ENCODE measurements at places on chromosomes 6 and 20. TPM values are rescaled to one million over a fixed set of nuclear protein-coding genes. Genes with fewer than 3 reads are reported as not detected.

GRCh38 chr6:139919107-139920026, 544.9 kb upstream of the CITED2 start:
- H3K36me3 ChIP-seq: no peaks in the 10 kb centered on the region
- no peak overlapping the region for H3K27ac ChIP-seq
- H3K27me3 ChIP-seq: no peaks in the 10 kb centered on the region
- no peak for DNase-seq
- no peak overlapping the region for H3K4me3 ChIP-seq
- H3K4me1 ChIP-seq: no peaks in the 10 kb centered on the region

DNA sequence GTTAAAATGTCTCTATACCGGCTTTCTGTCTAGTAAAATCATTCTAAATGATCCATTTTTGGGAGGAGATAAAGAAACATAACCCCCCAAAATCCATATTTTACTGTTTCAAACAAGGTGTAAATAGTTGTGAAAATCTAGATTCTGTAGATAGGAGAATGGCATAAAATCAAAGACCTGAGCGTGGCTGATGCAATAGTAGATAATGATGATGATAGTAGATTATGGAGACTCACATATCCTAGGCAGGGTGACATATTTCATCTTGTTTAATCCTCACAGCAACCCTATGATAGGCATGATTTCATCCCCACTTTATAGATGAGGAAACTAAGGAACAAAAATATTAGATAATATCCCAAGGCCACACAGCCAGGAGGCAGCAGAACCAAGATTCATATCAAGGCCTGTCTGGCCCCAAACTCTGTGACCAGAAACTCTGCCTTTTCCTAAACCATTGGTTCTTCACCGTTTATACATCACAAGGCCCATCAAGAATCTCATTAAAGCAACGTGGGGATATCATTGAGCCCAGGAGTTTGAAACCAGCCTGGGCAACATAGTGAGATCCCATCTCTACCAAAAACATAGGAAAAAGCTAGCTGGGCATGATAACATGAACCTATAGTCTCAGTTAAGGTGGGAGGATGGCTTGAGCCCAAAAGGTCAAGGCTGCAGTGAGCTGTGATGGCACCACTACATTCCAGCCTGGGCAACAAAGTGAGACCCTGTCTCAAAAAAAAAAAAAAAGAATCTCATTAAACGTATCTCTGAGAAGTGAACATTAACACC, 55.6 kb downstream of the BPIFB1 start:
- no peak overlapping the region for H3K27ac ChIP-seq
- H3K36me3 ChIP-seq: no peaks in the 10 kb centered on the region
- H3K4me1 ChIP-seq: no peaks in the 10 kb centered on the region
- H3K4me3 ChIP-seq: no peak overlapping the region

- peaks cover 19% of the 10 kb centered on the region for H3K4me1 ChIP-seq
- no peaks in the 10 kb centered on the region for H3K27me3 ChIP-seq
- no peak overlapping the region for H3K4me3 ChIP-seq
- DNase-seq: peak; percentile 65
- peak overlapping the region; percentile 42 for H3K27ac ChIP-seq
Observed at GRCh38 chr20:62391165-62392076, 4.5 kb downstream of the RPS21 start.

- no peak overlapping the region for H3K27ac ChIP-seq
- no peak overlapping the region for H3K4me3 ChIP-seq
- no peaks in the 10 kb centered on the region for H3K27me3 ChIP-seq
- H3K36me3 ChIP-seq: no peaks in the 10 kb centered on the region
- DNase-seq: no peak
Observed at GRCh38 chr6:110331816-110332215, 26.3 kb downstream of the METTL24 start.

GRCh38 chr6:14620522-14620921, 502.9 kb downstream of the CD83 start:
- no peaks in the 10 kb centered on the region for H3K36me3 ChIP-seq
- H3K27me3 ChIP-seq: no peaks in the 10 kb centered on the region
- H3K4me1 ChIP-seq: peaks cover 6% of the 10 kb centered on the region
- DNase-seq: no peak
- H3K27ac ChIP-seq: no peak overlapping the region
- no peak overlapping the region for H3K4me3 ChIP-seq

- H3K4me1 ChIP-seq: peaks cover 6% of the 10 kb centered on the region
- no peaks in the 10 kb centered on the region for H3K36me3 ChIP-seq
- DNase-seq: no peak
- H3K27me3 ChIP-seq: no peaks in the 10 kb centered on the region
- no peak overlapping the region for H3K4me3 ChIP-seq
Observed at GRCh38 chr20:63552481-63553249, 1.3 kb upstream of the FNDC11 start.

DNA sequence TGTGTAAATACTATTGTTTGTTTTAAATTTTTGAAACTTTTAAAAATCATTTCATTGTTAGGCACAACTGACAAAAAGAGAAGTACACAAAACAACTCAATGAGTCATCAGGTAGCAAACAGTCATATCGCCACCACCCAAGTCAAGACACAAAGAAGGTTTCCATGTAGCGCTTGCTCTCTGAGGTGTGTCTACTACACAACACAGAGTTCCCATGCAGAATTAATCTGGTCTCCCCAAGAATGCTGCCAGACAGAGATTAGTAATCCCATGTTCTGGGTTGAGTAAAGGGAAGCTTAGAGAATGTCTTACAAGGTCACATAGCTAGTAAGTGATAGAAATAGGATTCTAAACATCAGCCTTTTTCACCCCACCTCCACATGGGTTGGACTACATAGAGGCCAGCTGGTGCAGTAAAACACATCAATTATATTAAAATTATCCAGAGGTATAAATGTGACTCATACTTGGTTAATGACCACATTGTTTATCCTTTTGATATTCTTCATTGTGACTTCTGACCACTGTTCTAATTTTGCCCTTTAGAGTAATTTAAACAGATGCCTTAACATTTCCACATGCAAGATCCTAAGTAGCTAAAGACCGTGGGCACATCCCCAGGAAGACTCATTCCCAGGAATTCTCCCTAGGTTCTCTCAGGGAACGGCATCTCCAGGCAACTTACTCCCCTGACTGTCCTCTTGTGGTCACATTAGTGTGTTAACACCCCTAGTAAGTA, 413.5 kb downstream of the PRKN start:
- H3K27me3 ChIP-seq: no peaks in the 10 kb centered on the region
- no peak overlapping the region for H3K4me3 ChIP-seq
- no peak for DNase-seq
- no peaks in the 10 kb centered on the region for H3K4me1 ChIP-seq

GRCh38 chr20:41540459-41540858, 77.7 kb downstream of the CHD6 start:
- no peaks in the 10 kb centered on the region for H3K36me3 ChIP-seq
- H3K27ac ChIP-seq: no peak overlapping the region
- H3K4me3 ChIP-seq: no peak overlapping the region
- H3K27me3 ChIP-seq: no peaks in the 10 kb centered on the region
- H3K4me1 ChIP-seq: no peaks in the 10 kb centered on the region
- no peak for DNase-seq

GRCh38 chr20:366719-367485, 13.7 kb upstream of the TRIB3 start:
- DNase-seq: no peak
- H3K36me3 ChIP-seq: no peaks in the 10 kb centered on the region
- H3K4me1 ChIP-seq: peaks cover 3% of the 10 kb centered on the region
- no peaks in the 10 kb centered on the region for H3K27me3 ChIP-seq
- no peak overlapping the region for H3K27ac ChIP-seq

DNA sequence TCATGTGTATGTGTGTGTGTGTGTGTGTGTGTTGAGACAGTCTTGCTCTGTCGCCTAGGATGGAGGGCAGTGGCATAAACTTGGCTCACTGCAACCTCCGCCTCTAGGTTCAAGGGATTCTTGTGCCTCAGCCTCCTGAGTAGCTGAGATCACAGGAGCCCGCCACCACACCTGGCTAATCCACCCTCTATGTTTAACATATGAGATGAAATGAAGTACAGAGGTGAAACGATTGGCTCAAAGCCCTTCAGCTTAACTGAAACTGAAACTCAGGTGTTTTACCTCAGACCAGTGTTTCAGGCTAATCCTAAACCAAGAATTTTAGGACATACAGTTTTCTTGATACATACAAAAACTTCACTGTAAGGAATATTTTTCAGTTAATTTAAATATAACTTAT, 167.3 kb downstream of the KCNQ5 start:
- no peaks in the 10 kb centered on the region for H3K4me1 ChIP-seq
- H3K36me3 ChIP-seq: no peaks in the 10 kb centered on the region
- H3K4me3 ChIP-seq: no peak overlapping the region
- DNase-seq: no peak

DNA sequence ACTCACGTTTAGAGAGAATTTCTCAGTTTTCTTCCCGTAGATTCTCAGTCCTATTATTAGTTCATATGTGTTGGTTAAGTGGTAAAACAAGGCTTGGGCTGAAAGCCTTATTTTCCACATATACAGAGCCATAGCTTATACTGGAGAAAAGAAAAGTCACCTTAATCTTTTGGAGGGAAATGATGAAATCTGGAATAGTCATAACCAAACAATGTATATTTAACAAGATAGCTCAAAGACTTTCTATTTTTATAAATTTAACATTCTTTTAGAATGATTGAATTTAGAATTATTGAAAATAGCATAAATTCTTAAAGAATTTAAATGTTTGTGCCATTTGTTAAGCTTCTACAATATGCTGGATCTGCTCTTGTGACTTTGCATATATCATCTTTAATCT, 85.8 kb downstream of the CDKAL1 start:
- H3K4me3 ChIP-seq: no peak overlapping the region
- no peak overlapping the region for H3K27ac ChIP-seq
- no peak for DNase-seq
- no peaks in the 10 kb centered on the region for H3K4me1 ChIP-seq

GRCh38 chr6:36025260-36025931, 955 bp upstream of the SLC26A8 start:
- DNase-seq: no peak
- H3K27me3 ChIP-seq: no peaks in the 10 kb centered on the region
- H3K27ac ChIP-seq: no peak overlapping the region

The PARD6B gene
- total RNA-seq: 17.0 TPM

The FAM184A gene
- 36.3 TPM for total RNA-seq

The CTAGE9 gene
- 10.3 TPM for total RNA-seq

The SPO11 gene
- 12.3 TPM for total RNA-seq

The CYP24A1 gene
- 0.43 TPM for total RNA-seq

The IL20RA gene
- 16.6 TPM for total RNA-seq

The SYCP2 gene
- total RNA-seq: 23.8 TPM

The CCR6 gene
- 0.87 TPM for total RNA-seq

The DEF6 gene
- total RNA-seq: 13.1 TPM

Data from testis (tissue), 5 donors.